ENCODE measurements at places on chromosomes 13 and 19. TPM values are rescaled to one million over a fixed set of nuclear protein-coding genes. Genes with fewer than 3 reads are reported as not detected.
A peak's percentile ranks its signal among the peaks of the same experiment; 100 is the strongest.

DNA sequence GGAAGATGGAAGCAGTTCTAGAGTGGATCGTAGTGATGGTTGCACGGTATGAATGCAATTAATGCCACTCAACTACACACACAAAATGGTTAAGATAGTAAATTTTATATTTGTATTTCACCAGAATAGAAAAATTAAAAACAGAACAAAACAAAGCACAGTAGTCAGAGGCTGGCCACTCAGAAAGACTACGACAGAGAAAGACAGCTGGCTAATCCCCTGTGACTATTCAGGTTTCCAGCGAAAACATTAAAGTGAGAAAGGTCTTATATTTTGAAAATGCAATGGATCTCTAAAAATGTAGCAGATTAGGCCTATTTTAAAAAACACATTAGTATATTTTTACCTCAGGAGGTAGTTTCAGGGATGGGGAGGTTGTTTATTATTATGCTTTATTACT lies 131.3 kb upstream of the POSTN start:
- H3K36me3 ChIP-seq = no peaks in the 10 kb centered on the region
- H3K27ac ChIP-seq = no peak overlapping the region
- no peak overlapping the region for H3K4me3 ChIP-seq

DNA sequence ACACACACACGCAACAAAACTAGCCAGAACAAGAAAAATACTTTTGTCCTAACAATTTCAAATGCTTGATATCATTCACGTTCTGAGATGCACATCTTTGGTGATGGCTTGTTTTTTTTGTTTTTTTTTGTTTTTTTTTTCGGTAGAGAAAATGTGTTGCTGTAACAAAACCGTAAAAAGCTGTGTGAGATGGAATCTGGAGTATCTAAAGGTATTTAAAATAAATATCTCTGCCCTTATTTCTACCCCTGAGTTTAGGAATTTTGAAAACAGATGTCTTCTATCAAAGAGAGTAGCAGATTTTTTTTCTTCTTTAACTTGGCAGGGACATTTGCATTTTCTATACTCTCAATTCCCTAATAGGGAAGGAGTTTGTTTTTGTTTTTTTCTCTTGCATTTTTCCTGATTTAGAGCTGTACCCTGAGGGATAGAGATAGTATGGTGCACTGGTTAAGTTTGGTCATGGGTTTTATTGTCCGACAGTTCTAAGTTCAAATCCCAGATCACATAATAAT lies 446.6 kb downstream of the KLF5 start:
- H3K4me1 ChIP-seq = peaks cover 2% of the 10 kb centered on the region
- no peak overlapping the region for H3K27ac ChIP-seq
- H3K27me3 ChIP-seq = no peaks in the 10 kb centered on the region
- no peak overlapping the region for H3K4me3 ChIP-seq

GRCh38 chr19:56671613-56671994 lies at the start of gene ZNF835:
TSS of gene ZNF835 (minus strand) at chr19:56671757. CDS start at chr19:56665198, 6,559 bp downstream.
- peak within 1 kb of the TSS; percentile 82 for H3K27ac ChIP-seq
- peak within 1 kb of the TSS; percentile 92 for H3K4me3 ChIP-seq
- DNase-seq = peak; percentile 58
- H3K36me3 ChIP-seq = peaks cover 26% of the 10 kb centered on the region

- no peak overlapping the region for H3K27ac ChIP-seq
- no peaks in the 10 kb centered on the region for H3K27me3 ChIP-seq
- H3K36me3 ChIP-seq = peaks cover 46% of the 10 kb centered on the region
- DNase-seq = no peak
- no peaks in the 10 kb centered on the region for H3K4me1 ChIP-seq
These were observed 9.6 kb upstream of the NUMBL start for GRCh38 chr19:40700083-40700482.

DNA sequence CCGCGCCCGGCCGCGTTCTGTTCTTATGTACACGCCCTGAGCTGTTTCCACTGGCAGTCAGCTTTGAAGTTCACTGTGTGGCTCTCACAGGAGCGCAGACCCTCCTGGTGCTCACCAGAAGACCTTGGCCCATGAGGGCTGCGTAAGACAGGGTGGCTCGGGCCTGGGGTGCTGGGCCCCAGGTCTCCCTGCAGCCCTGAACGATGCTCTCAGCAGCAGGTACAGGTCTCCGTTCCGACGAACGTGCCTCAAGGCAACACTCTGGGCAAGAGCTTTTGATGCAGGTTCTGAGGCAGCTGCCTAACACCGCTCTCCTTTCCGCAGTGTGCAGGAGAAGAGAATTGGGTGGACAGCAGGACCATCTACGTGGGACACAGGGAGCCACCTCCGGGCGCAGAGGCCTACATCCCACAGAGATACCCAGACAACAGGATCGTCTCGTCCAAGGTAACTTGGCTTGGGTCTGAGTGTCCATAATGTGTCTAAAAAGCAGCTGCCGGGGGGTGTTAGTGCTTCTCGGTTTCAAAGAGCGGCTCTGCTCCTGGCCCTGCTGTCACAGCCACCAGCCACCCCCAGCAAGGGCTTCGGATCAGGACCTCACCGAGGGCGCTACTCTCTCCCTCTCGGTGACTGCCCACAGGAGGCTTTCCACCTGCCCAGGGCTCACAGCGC lies 95.1 kb downstream of the ATP11A start:
- no peaks in the 10 kb centered on the region for H3K27me3 ChIP-seq
- no peak for DNase-seq
- no peak overlapping the region for H3K4me3 ChIP-seq

GRCh38 chr19:1745589-1746031 lies 7.7 kb upstream of the ONECUT3 start:
- DNase-seq = no peak
- H3K4me3 ChIP-seq = no peak overlapping the region
- no peaks in the 10 kb centered on the region for H3K36me3 ChIP-seq
- peaks cover 18% of the 10 kb centered on the region for H3K4me1 ChIP-seq
- H3K27ac ChIP-seq = no peak overlapping the region

- H3K27ac ChIP-seq = no peak overlapping the region
- no peak for DNase-seq
- no peak overlapping the region for H3K4me3 ChIP-seq
- H3K27me3 ChIP-seq = no peaks in the 10 kb centered on the region
- H3K36me3 ChIP-seq = peaks cover 47% of the 10 kb centered on the region
- no peaks in the 10 kb centered on the region for H3K4me1 ChIP-seq
These were observed 47.2 kb upstream of the ZNF737 start for GRCh38 chr19:20612711-20613316.

DNA sequence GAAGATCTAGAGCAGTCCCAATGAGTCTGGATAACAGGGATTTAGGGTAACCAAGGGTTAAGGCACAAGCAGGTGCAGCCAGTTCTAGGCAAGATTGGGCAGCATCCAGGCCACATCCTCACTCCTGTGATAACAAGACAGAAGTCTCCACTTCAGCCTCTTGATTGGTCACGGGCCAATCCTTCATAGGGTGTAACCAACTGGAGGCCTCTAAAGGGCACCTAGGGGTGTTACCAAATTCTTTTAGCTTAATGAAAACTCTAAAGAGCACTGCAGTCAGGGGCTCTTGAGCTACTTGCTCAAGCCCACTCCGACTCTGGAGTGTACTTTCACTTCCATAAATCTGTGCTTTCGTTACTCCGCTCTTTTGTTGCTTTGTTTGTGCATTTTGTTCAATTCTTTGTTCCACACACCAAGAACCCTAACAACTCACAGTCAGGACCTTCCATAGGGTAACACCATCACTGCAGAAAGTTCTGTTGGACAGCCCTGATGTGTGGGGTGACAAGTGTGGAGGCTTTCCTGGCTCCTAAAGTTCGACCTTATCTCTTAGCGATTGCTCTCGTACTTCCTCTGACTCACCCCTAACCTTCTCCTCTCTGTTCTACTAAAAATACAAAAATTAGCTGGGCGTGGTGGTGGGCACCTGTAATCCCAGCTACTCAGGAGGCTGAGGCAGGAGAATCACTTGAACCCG lies 36.1 kb downstream of the ZSWIM9 start:
- H3K27me3 ChIP-seq = no peaks in the 10 kb centered on the region
- peaks cover 41% of the 10 kb centered on the region for H3K4me1 ChIP-seq

DNA sequence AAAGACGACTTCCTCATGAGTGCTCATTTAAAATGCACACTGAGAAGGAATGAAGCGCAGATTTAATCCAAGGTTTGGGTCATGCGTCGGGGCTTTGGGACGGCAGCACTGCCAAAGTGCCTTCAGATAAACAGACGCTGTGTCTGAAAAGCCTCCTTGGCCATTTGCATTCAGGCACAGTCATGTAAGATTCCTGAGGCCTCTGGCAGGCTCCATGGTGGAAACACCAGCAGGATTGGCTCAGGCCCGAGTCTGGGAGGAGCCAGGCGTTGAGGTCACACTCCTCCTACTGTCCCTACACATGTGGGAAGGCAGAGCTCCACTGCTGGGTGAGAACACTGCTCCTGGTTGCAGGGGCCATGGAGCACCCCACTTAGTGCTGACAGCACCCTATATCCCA lies 113.3 kb upstream of the KL start:
- DNase-seq = no peak
- H3K4me1 ChIP-seq = peaks cover 11% of the 10 kb centered on the region
- no peak overlapping the region for H3K4me3 ChIP-seq
- H3K36me3 ChIP-seq = no peaks in the 10 kb centered on the region
- H3K27ac ChIP-seq = no peak overlapping the region

DNA sequence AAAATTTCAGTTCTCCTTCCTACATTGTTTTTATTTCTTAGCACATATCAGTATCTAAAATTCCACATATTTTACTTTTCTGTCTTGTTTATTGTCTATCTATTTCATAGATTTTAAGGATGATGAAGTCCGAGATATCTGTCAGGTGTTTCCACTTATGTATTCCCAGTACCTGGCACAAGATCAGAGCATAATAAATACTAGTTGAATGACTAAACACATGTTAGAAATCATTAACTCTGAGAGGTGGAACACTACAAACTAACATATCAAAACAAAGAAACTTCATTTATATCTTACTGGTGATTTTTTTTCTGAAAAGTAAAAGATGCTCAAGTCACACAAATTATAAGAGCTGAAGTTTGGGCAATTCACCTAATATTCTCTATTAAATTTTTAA lies 1208.3 kb downstream of the PCDH9 start:
- H3K27ac ChIP-seq = no peak overlapping the region
- H3K4me3 ChIP-seq = no peak overlapping the region
- H3K36me3 ChIP-seq = no peaks in the 10 kb centered on the region

DNA sequence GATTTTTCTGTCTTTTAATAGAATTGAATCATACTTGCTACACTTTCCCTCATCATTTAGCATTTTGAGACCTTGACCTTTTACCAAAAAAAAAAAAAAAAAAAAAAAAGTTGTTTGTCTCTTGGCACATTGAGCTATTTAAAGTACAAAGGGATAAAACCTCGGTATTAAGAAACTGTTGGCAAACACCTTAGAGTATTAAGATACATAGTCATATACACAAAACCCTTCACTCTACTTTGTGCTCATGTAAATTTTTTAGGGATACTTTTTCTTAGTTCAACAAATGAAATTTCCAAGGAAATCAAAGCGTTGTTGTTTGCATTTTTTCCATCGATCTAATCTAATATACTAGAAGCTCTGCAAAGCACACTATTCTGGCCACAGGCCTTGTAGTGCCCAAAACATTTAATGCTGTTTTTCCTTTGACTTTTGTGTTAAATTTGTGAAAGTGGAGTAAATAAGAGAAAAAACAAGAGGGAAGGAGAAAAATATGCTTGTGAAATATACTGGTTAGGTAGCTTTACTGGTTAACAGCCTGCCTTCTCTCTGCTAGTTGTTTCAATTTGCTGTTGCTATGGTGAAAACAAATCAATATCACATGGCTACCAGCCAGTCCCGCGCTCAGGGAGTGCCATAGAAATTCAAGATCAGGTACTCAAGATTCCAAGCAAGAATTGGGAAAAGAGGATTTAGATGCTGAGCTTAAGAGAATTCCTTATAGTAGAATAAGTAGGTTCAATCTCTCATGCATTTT lies 2.6 kb downstream of the MBNL2 start:
- no peaks in the 10 kb centered on the region for H3K27me3 ChIP-seq
- peak overlapping the region; percentile 91 for H3K4me3 ChIP-seq
- H3K36me3 ChIP-seq = no peaks in the 10 kb centered on the region
- H3K4me1 ChIP-seq = peaks cover 63% of the 10 kb centered on the region

DNA sequence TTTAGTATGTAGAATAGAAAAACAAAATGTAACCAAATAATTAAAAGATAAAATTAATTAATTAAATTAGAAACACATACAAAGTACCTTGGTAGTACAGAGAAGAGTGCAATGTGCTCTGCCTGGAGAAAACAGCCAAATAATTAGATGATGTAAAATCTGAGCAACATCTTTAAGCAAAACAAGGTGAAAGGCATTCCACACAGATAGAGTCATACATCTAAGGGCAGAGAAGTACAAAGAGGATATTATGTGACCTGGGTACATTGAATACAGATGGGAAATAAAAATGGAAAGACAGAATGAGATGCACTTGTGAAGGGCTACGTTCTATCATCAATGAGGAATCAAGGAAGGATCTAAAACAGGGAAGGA lies 25.2 kb upstream of the FNDC3A start:
- peaks cover 1% of the 10 kb centered on the region for H3K27me3 ChIP-seq
- no peak for DNase-seq
- H3K4me1 ChIP-seq = no peaks in the 10 kb centered on the region
- H3K4me3 ChIP-seq = no peak overlapping the region
- H3K27ac ChIP-seq = no peak overlapping the region

DNA sequence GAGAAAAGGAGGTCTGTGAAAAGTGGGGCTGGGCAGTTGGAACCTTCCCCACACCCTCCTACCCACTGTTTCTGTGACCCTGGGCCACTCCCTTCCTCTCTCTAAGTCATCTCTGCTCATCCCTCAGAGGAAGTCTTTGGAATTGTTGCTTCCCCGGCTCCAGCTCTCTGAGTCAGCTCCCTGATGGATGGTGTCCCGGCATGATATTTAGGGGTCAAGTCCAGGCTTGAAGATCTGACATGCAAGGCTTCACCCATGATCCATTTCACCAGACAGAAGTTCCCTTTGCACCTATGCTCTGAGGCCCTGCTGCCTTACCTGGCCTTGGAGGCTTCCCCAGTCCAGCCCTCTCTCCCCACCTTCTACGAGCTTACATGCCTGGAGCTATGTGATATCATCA lies 13.3 kb downstream of the EXOC3L2 start:
- H3K36me3 ChIP-seq = no peaks in the 10 kb centered on the region
- no peak overlapping the region for H3K4me3 ChIP-seq
- peaks cover 48% of the 10 kb centered on the region for H3K27me3 ChIP-seq
- H3K4me1 ChIP-seq = peaks cover 6% of the 10 kb centered on the region

- H3K27me3 ChIP-seq = no peaks in the 10 kb centered on the region
- no peak overlapping the region for H3K4me3 ChIP-seq
- no peak for DNase-seq
- H3K27ac ChIP-seq = no peak overlapping the region
These were observed 150.1 kb downstream of the OXGR1 start for GRCh38 chr13:96844195-96844594.

DNA sequence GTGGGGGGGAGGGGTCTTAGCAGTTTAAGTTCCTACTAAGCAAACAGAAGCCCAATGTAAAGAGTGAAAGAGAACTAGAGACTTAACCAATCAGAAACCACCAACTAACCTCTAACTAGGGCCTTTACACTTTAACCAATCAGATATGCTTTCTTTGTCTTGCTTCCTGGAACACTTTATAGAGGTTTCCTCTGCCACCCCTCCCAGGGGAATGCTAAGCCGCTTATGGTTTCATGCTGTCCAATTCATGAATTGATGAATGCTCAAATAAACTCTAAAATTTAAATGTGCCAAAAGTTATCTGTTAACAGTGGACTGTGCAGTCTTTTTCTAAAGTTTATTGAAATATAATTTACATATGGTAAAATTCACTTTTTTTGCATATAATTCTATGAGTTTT lies 33.9 kb upstream of the LATS2 start:
- H3K4me1 ChIP-seq = no peaks in the 10 kb centered on the region
- no peaks in the 10 kb centered on the region for H3K27me3 ChIP-seq
- no peaks in the 10 kb centered on the region for H3K36me3 ChIP-seq
- H3K4me3 ChIP-seq = no peak overlapping the region
- H3K27ac ChIP-seq = no peak overlapping the region

OLFM2 gene
- 11.2 TPM for polyA plus RNA-seq

HCN2 gene
- not detected for polyA plus RNA-seq

CELF5 gene
- polyA plus RNA-seq = not detected

GFY gene
- polyA plus RNA-seq = not detected

ETV2 gene
- polyA plus RNA-seq = 0.27 TPM

KMT5C gene
- 2.1 TPM for polyA plus RNA-seq

ZNF749 gene
- 22.2 TPM for polyA plus RNA-seq

RYR1 gene
- polyA plus RNA-seq = not detected
